Fibroblast of skin of back (primary cell): ENCODE measurements at places on chromosomes 6 and 20.

- DNase-seq = no peak
These were observed 259.6 kb downstream of the BCKDHB start for GRCh38 chr6:80366051-80366450.

- peak; percentile 57 for DNase-seq
These were observed 3.0 kb downstream of the FLRT3 start for GRCh38 chr20:14334306-14334930.

DNA sequence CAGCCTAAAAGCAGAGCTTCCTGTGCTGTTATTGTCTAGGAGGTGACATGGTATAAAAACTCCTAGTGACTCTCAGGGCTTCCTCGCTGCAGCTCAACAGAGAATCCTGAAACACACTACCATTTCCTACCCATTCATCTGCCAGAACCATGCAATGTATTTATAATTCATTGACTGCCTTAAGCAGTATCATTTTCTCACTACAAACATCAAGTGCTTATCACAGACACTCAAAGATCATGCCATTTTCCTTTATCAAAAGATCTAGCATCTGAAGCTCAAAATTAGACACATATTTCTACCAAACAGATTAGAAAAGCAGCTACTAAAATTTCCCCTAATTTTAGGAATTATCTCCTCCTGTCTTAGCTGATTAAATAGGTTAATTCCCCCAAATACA is 70.4 kb upstream of the IPCEF1 start:
- no peak for DNase-seq

DNA sequence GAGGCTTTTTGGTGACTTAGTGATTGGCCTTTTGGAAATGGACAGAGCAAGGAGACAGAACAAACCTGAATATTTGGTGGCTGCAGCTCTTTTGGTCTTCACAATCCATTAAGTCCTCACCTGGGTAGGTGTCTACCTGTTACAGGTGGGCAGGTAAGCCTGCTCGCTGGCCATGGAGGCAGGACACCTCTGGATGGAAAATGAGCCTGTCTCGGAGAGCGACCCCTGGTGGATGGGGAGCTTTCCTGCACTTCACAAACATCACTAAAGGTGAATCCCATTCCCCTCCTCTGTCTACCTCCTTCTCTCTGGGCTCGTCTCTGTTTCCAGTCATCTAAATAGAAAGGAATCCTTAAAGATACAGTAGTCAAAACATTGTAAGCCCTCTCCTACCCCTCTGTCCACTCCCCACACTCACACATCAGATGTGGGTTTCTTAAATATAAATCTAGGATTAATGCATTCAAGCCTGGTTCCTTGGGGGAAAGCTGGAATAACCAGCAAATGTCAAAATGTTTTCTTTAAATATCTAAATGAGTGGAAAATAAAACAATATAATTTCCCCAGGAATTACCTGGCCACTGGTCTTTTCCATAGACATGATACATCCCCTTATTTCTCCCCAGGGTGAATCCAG is 304.9 kb downstream of the CDH26 start:
- peak; percentile 24 for DNase-seq

DNA sequence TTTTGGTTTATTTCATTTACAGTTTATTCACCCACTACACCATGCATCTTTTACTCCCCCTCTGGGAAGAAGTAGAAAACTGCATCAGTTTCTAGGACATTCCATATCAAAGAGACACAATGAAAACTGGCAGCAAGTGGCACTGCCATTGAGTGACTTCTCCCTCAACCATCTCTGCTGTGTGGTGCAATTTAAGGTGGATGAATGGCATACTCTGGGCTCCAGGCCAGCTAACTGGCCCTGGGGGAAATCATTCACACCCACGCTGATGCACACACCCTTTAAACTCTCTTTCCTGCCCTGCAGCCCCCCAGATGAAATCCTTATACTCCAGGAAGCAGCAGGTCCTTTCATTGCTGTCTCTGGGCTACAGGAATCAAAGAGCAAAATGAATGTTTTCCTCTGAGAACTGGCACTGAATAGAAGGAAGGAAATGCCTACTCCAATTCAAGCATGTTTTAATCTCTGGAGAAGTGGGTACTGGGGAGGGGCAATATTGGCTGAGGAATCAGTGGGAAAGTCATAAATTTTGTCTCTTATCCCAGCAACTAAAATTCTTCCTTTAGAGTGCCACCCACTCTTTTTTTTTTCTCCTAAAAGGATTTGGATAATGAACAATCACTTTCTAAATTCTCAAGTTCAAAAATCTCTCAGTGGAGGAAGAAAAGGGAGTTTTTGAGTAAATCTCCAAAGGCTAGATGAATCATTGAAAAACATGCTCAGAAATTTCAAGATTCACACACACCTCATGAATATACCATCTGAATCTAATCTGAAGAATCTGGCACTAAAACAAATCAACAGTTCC is 16.9 kb upstream of the RFPL4B start:
- DNase-seq = peak; percentile 48

GRCh38 chr6:52522151-52522626 is 54.7 kb downstream of the TRAM2 start:
- DNase-seq = peak; percentile 76

DNA sequence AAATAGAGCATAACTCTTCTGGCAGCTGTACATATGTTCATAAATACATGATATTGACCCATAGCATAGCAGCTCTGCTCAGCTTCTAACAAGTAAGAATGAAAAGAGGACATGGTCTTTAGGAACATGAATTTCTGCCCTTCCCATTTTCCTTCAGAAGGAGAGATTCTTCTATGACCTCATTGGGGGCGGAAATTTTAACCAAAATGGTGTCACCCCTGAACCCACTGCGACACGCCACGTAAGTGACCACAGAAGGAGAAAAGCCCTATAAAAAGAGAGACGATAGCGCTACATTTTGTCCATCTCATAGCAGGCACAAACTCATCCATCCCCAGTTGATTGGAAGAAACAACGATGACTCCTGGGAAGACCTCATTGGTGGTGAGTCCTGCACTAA is at the start of gene IL17A:
Gene IL17A, plus strand, starts transcription at position 301 of the 400 bp plus-strand sequence. Its CDS starts 57 bp downstream, at position 358.
- DNase-seq = no peak

GRCh38 chr6:41442800-41443501 is 103.2 kb upstream of the FOXP4 start:
- DNase-seq = peak; percentile 43

DNA sequence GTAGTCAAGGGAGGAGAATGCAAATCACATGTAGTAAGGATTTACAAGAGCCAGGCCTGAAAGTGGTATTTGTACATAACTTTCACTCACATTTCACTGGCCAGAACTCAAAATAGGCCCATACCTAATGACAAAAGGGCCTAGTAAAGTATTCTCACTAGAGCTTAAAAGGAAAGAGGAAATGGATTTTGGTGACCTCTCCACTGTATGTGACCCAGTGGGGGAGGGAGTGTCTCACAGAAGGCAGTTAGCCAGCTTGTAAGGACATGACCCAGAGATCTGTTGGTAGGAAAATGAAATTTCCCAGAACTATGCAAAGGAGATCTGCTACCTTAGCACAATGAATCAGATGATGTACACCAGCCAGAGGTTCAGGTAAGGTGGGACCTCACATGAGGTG is 124.4 kb downstream of the PTPRT start:
- DNase-seq = no peak

DNA sequence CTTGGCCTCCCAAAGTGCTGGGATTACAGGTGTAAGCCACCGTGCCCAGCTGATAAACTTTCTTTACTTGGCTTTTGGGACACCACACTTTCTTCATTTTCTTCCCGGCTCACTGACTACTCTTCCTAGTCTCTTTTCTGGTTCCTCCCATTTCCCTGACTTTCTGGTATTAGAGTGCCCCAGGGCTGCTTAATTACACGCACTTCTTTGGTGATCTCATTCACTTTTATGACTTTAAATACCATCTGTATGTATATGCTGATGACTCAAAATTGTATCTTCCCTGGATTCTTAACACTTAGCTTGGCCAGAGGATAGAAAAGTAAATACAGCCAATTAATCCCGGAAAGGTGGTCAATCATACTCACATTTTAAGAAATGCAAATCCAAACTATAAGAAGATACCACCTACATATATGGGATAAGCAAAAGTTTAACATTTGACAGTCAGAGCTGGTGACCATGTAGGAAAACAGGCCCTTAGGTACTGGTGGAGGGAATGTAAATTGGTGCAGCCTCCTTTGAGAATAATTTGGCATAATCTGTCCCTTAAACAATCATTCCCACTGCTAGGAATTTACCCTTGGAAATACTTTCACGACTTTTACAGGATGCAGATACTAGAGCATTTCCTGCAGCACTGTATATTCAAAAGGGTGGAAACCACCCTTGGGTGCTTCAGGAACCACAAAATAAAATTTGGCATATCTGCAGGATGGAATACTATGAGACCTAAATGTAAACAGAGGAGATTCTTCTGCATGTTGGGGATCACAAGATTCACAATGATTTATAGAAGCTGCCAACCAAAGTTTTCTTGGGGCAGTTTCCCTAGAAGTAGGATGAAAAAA is 9.4 kb upstream of the NANP start:
- peak; percentile 11 for DNase-seq

- no peak for DNase-seq
These were observed 93.3 kb downstream of the CAP2 start for GRCh38 chr6:17486680-17487079.

DNA sequence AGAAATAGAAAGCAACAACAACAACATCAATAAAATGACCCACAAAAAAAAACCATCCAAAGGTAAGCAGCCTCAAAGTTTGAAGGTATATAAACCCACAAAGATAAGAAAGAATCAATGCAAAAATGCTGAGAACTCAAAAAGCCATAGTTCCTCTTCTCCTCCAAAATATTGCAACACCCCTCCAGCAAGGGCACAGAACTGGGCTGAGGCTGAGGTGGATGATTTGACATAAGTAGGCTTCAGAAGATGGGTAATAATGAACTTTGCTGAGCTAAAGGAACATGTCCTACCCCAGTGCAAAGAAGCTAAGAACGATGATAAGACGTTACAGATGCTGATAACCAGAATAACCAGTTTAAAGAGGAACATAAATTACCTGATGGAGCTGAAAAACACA is 188.8 kb upstream of the BTBD3 start:
- DNase-seq = no peak

DNA sequence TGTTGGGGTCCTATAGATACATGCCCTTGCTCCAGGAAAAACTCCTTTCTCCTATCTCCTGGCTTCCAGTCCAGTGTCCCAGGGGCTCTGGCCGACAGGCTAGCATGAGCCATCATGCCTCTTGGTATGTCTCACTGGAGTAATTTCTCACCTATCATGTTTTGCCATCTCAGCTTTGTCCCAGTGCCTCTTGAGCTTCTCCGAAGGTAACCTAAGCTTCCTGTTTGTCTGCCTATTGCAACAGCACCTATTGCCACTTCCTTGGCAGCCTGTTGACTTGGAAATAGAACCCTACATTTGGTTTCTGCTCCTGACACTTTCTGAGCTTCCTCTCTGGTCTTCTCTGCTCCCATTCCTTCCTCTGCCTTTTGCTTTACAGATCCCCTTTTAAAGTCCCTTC is 197.7 kb downstream of the KCNQ5 start:
- DNase-seq = no peak

- DNase-seq = no peak
These were observed 90.7 kb downstream of the CDC5L start for GRCh38 chr6:44478158-44478557.

GRCh38 chr6:140388192-140388802 is 1013.8 kb upstream of the CITED2 start:
- DNase-seq = no peak

- DNase-seq = no peak
These were observed 219.3 kb downstream of the GMDS start for GRCh38 chr6:2026133-2026532.

GRCh38 chr20:53760025-53760441 is 166.4 kb upstream of the ZNF217 start:
- DNase-seq = no peak

DNA sequence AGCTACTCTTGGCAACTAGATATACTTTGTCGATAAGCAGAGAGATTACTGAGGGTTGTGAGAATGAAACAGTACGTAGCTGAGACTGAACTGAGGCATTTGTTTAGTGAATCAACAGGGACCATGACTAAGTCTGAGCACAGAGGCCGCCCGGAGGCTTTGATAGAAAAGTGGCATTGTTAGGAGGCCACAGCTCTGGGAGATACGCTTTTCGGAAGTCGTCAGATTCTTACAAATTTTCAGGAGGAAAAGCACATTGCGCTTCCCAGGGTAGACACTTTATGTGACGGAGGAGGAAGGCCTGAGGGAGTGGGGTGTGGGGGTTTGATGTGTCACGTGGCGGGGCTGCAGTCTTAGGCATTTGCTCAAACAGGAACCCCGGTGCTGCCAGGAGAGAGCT is 69.4 kb downstream of the PSMG4 start:
- DNase-seq = peak; percentile 48

- DNase-seq = no peak
These were observed 38.1 kb downstream of the B4GALT5 start for GRCh38 chr20:49675368-49676151.

- no peak for DNase-seq
These were observed 438.3 kb downstream of the UTRN start for GRCh38 chr6:144723431-144723830.

DNA sequence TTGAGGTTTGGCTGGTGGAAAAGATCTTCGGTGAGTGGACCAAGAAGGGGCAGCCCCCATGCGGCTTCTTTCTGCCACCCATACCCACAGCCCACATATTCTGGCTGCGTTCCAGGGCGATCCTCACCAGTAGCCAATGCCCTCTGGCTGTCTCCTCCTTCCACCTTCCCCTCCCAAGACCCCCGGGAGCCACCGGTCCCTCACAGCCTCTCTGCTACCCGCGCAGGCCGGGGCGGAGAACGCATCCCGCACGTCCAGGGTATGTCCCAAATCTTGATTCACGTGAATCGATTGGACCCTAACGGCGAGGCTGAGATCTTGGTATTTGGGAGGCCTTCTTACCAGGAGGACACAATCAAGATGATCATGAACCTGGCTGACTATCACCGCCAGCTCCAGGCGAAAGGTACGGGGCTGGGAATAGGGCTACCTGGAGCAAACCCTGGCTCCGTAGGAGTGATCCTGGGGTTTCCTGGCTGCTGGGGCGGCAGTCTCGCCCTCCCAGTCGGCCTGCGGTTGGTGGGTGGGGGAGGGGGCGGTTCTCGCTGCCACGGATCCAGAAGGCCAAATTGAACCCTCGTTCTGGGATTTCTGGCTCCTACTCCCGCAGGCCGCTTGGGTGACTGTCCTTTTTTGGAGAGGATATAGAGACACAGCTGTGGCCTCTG is 545 bp downstream of the KHDC3L start:
- no peak for DNase-seq

- DNase-seq = no peak
These were observed 380.2 kb downstream of the LAMA2 start for GRCh38 chr6:129263176-129263575.

DNA sequence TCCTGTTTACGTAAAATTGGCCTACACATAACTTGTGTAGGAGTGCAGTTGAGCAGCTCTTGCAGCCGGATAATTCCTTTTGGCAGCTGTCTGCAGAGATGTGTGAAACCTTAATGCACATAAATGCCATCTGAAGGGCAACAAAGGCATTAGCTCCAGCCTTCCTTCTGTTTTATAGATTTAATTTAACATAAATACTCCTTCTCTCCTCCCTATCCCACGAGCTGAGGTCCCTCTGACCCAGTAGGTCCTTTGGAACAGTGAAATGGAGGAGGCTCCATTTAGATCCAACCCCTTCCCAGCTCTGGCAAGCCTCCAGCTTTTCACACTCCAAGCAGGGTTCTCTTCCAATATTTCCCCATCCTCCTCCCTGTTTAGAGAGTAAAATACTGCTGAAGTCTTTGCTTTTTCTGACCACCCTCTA is 6.5 kb downstream of the PLEKHG1 start:
- no peak for DNase-seq
